ENCODE measurements at places on chromosomes 11 and 22. TPM values are rescaled to one million over a fixed set of nuclear protein-coding genes. Genes with fewer than 3 reads are reported as not detected.

LBHD1 gene
- total RNA-seq, result 2.2 TPM

OR2D2 gene
- total RNA-seq, result not detected

KDELR3 gene
- total RNA-seq, result 30.4 TPM

OR8D1 gene
- total RNA-seq, result not detected

CELF1 gene
- total RNA-seq, result 53.2 TPM

KDM4D gene
- total RNA-seq, result 0.64 TPM

SLC22A12 gene
- total RNA-seq, result not detected

LUZP2 gene
- total RNA-seq, result not detected

HBB gene
- total RNA-seq, result not detected

PSMC3 gene
- total RNA-seq, result 250 TPM

TTC36 gene
- total RNA-seq, result 0.39 TPM

OR8B3 gene
- not detected for total RNA-seq

SCGB1A1 gene
- total RNA-seq, result not detected

ZNRD2 gene
- total RNA-seq, result 76.7 TPM

OSM gene
- total RNA-seq, result not detected

PARVG gene
- total RNA-seq, result 0.44 TPM

CASP5 gene
- not detected for total RNA-seq

MYBPC3 gene
- total RNA-seq, result not detected

OR10AG1 gene
- total RNA-seq, result not detected

GNAZ gene
- total RNA-seq, result 0.47 TPM

BTBD18 gene
- total RNA-seq, result not detected

HOATZ gene
- total RNA-seq, result not detected

TEX54 gene
- not detected for total RNA-seq

Data from mammary microvascular endothelial cell (primary cell).